ENCODE measurements at places on chromosomes 4 and X.

GRCh38 chrX:45266456-45266855 lies 65.8 kb upstream of the DIPK2B start:
- DNase-seq = no peak

- peak; percentile 19 for DNase-seq
Observed at GRCh38 chrX:15854080-15854655, 445 bp downstream of the AP1S2 start.

DNA sequence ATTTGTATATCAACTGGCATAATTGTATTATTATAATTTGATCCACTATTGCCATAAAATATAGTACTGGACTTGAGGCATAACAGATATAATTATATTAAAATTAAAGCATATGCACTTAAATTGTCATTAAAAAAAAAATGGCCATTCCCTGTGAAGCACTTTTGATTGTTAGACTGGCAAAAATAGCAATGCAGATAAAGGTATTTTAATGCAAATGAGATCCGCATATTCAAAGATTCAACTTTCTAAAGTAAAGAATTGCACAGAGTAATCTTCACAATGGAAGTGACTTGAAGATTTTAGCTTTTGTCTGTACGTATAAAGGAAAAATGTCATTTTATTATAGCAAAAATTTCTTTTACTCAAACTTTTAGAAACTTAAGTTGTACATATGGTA lies 871.8 kb upstream of the PABPC4L start:
- DNase-seq = no peak

- DNase-seq = no peak
Observed at GRCh38 chr4:17763931-17764330, 17.5 kb downstream of the FAM184B start.

DNA sequence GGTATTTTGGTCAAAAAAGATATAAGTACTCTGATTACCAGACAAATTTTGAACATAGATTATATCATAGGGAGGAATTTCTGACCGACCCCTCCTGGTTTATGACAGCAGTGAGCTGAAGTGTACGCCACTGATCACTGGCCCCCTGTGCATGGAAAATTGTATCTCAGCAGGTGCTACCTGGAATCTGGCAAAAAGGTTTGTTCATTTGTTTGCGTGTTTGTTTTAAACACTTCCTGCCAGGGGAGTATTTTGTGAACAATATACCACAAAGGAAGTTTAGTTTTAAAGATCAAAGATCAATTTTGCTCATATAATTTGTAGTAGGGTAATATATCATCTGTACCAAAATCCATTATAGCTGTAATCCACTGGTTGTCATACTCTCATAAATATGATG lies 219.7 kb upstream of the TENM3 start:
- no peak for DNase-seq

DNA sequence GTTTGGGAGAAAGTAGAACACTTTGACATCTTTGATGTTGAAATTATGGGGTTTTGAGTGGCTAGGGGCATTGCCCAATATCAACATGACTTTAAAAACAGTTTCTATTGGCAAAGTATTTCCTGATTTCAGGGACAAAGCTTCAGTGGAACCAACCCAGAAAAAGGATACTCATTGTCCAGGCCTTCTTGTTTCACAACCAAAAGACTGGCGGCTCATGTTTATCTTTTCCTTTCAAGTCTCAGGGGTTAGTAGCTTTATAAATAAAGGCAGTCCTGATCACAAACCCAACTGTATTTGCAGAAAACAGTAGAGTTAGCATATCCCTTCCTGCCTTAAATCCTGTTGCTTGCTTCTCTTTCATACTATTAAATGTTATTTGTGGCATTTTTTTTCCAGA lies 119.1 kb downstream of the SLITRK2 start:
- no peak for DNase-seq

Data from NCI-H2227 treated with DMSO at 0.1 percent for 48 hours (cell line).